ENCODE measurements at places on chromosomes 6 and 20.

- peak; percentile 73 for DNase-seq
Measured at GRCh38 chr6:109454496-109455436, 806 bp downstream of the MICAL1 start.

- no peak for DNase-seq
Measured at GRCh38 chr6:40185486-40185885, 251.2 kb upstream of the MOCS1 start.

DNA sequence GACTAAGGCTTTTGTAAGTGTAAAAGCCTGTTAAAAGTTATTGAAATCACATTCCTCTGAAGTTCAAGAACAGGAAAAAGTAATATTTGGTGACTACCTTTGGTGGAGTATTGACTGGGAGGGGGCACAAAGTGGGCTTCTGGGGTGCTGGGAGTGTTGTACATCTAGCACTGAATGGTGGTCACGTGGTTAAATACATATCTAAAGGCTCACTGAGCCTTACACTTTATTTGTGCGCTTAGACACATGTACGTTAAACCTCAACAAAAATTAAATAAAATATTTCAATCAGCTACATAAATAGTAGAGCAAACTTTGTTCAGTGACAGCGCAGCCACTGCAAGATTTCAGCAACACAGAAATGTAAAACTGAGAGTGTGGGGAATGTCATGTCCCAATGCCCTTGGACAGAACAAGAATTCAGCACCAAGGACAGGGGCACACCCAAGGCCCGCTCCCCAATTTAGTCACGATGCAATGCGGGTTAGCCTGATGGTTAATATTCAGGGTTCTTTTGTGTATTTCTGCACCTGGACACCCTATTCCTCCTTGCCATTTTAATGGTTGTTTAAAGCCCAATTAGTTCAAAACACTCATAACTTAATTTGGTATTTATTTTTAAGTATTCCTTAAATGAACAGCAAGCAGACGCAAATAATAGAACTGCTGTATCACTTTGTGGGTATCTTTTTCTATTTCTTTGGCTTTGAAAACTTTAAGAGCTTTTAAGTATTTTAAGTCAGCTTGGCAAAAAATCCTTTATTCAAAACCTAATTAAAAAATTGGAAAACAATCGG is 37.4 kb downstream of the ANGPT4 start:
- peak; percentile 46 for DNase-seq

DNA sequence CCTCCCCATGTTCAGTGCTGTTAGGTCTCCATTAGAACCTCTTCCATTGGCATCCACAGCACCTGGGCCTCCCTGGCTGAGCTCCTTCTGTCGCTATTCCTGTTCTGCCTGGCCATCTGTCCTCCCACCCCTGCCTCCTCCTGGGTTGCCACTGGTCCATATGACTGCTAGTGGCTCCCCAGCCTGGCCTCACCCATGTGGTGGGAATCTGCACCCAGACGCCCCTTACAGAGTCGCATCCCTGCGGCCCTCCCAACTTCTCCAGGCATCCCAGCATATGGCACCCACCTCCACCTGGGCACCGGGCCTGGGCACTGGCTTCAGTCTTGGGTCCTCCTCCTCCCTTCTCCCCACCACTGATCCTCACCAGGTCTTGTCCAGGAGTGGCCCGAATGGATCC is 7.7 kb downstream of the CDC25B start:
- DNase-seq = peak; percentile 10

DNA sequence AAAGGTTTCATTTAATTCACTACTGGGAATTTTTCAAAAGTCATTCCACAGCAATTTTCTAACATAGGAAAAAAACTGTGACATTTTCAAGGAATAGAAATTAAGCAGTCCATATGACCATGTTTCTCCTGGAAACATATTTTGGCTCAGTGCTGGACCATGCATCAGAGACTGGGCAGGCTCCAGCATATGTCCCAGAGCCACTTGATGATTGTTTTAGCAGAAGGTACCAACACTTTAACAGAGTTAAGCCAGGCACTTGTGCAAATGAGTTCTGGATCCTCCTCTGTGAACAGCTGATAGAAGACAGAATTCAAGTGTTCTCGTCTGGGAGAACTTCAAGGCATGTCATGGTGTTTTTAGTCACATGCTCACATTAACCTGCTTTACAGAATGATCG is 516.3 kb downstream of the COL12A1 start:
- DNase-seq = peak; percentile 77

DNA sequence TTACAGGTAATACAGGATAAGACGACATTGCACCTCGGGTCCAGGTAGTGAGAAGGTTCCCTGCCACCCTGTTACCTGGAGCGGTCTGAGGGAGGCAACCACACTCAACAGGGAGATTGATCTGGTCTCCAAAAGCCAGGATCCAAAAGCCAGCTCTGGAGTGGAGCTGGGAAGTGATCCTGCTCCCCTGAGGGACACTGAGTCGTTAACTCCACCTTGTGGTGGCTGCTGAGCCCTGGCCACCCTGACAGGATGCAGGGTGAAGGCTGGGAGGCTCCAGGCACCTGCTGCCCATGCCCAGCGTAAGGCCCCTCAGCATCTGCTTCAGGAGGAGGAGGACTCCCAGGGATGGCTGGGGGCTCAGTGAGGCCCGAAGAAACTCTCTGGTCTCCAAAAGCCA is 38.7 kb upstream of the SLC22A2 start:
- no peak for DNase-seq

- no peak for DNase-seq
Measured at GRCh38 chr6:148082696-148083095, 259.9 kb upstream of the SASH1 start.

DNA sequence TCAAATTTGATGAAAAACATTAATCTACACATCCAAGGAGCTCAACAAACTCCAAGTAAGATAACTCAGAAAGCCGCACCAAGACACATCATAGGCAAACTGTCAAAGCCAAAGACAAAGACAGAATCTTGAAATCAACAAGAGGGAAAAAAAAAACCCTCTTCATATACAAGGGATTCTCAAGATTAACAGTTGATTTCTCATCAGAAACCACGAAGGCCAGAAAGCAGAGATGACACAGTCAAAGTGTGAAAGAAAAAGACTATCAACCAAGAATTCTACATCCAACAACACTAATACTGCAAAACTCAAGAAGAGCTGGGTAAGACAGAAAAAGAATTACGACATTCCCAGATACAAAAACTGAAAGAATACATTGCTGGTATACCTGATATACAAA is 73.8 kb downstream of the CDK19 start:
- DNase-seq = no peak

GRCh38 chr6:100726666-100727065 is 154.5 kb downstream of the ASCC3 start:
- no peak for DNase-seq

GRCh38 chr6:81216668-81217067 is 535.8 kb downstream of the TENT5A start:
- DNase-seq = no peak

DNA sequence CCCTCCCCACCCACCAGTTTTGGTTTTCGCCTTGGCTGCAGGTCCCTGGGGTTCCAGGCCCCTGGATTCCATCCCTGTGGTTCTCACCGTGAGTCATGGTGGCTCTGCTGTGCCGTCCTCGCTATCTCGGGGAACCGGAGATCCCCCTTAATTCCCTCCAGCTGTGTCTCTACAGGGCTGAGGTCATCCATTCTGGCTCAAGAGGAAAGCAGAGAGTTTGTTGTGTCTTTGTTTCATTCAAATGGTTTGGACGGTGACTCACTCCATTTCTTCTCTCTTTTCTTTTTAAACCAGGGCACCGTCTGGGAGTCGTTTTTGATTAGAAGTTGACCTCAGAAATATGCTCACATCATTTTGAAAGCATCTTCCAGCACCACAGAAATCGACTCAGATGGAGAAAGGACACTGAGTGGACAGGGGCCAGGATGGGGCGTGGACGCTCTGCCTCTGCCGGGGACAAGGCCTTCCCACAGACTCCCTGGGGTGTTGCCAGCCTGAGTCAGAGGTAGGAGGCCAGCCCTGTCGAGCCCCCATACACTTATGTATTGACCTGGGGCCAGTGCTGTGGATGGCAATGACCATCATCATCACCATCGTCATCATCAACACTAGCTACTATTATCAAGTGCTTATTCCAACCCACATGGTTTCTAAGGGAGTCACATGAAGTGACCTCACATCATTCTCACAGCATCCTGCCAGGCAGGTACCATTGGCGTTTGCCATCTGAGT is 176.2 kb downstream of the NFATC2 start:
- DNase-seq = peak; percentile 57

- DNase-seq = no peak
Measured at GRCh38 chr20:40571639-40572038, 117.4 kb downstream of the MAFB start.

DNA sequence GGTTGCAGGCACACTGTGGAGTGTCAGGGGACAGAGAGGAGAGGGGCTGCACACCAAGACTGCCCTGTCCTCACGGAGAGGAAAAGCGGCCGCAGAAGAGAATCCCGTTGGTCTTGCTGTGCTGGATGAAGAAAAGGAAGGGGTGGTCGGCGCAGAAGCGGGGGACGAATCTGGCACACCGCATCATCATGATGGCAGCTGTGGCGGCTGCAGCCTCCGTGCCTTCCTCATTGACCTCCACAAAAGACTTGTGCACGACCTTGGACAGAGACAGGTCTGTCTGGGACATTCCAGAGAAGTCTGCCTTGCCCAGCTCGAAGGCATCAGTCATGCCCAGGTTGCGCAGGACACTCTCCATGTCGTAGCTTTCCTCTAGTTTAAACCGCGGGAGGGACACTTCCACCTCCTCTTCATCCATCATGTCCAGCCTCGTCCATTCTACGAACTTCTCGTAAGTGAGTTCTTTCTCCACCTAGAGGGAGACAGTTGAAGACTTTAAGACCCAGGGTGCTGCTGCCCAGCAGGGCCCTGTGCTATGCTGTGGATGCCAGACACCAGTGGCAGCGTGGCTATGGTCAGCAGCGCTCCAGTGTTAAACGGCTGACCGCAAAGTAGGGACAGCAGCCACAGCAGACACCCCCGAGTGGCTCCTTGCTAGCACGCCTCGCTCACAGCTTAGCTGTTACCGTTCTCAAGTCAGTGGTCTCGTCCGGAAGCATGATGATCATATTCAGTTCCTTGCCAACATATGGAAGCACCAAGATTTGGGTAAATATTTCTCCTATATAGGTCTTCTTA is 22.9 kb downstream of the SERPINB6 start:
- DNase-seq = no peak

- DNase-seq = no peak
Measured at GRCh38 chr6:4463236-4463635, 313.0 kb upstream of the CDYL start.

DNA sequence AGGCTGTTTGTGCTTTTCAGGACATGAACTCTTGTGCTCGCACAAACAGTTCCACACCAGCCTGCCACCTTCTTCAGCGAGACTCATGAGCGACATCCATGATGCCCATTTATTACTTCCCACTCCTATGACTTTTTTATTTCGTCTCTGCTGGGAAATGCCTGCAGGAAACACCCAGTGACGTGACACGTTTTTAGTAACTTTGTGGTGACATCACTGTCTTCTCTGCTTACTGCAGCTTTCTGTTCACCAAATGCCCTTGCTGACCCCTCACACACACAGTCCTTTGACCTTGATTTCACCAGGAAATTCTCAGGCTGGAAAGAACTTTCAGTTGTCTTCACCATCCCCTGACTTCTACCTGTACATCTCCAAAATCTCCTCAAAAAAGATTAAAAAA is 8.9 kb downstream of the TRIM40 start:
- DNase-seq = no peak

DNA sequence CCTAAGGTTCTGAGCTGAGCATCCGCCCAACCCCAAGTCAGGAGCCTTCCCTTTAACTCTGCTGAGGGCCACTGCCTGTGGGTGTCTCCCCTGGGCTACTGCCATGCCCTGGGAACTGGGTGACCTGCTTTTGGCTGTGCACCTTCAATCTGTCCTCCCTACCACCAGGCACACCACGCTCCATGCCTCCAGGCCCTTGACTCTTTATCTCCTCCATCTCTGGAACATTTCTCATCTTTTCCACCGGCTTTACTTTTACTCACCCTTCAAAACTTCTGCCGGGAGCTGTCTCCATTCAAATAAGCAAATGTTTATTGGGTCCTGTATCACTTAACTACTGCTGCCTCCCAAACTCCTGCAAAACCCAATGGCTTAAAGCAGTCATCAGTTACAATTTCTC is 83.3 kb upstream of the NHSL1 start:
- DNase-seq = no peak

DNA sequence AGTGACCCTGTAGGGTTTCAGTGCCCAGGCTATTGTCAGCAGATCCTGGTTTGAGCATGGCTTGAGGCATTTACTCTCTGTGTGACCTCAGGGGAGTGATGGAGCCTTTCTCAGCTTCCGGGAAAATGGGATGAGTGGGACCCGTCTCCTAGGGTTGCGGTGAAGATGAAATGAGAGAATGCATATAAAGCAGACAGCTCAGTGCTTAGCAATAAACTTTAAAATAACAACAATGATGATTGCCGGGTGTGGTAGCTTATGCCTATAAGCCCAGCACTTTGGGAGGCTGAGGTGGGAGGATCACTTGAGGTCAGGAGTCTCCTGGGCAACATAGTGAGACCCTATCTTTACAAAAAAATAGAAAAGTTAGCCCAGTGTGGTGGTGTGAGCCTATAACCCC is 106.0 kb upstream of the MTHFD1L start:
- no peak for DNase-seq

DNA sequence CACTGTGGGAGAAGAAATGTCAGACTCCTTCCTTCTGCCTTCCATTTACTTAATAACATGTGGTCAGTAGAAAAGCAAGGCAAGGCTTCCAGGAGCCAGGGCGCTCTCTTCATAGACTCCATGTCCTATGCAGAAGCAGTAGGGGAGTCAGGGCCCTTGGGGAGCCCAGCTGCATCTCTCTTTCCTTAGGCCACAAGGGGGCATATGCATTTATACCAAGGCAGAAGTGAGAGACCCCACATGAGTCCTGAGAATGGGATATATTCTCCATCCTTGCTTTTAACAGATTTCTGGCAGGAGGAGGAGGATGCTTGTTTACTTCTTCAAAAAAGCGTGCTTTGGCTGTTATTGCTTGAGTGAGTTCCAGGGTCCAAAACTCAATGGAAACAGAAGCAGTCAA is 198.5 kb downstream of the HIVEP2 start:
- peak; percentile 22 for DNase-seq

GRCh38 chr6:134686071-134686470 is 263.8 kb downstream of the ALDH8A1 start:
- no peak for DNase-seq

DNA sequence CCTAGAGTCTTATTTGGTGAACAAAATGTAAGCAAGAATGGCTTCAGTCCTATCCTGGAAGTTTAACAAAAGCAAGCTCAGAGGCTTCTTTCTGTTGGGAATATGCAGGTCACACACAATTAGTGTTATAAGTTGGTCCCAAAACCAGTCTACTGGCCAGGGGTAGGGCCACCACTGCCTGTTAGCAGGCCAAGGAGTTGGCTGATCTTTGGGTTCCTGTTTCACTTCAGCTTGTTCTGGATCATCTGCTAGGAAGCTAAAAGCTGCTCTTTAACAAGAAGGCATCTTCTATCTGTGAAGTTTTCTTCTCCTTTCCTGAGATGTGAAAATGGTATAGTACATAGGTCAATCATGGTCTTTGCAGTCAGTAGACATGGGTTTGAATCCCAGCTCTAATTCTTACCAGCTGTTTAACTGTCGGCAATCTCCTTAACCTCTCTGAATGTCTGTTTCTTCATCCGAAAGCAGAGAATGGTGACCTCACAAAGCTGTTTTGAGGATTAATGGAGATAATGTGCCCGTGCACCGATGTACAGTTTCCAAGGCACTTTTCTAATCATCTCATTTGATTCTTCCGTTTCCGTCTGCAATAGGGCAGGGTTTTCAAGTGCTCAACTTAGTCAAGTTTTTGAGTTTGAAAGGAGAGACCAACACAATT is 271.2 kb upstream of the TAB2 start:
- no peak for DNase-seq

GRCh38 chr6:170393807-170394399 is 87.3 kb downstream of the FAM120B start:
- DNase-seq = no peak

- DNase-seq = no peak
Measured at GRCh38 chr20:7938058-7938457, 2.2 kb downstream of the HAO1 start.
